ENCODE measurements at places on chromosomes 7 and 10.

- DNase-seq: no peak
Observed at GRCh38 chr10:79349072-79349491, 1.8 kb downstream of the PPIF start.

DNA sequence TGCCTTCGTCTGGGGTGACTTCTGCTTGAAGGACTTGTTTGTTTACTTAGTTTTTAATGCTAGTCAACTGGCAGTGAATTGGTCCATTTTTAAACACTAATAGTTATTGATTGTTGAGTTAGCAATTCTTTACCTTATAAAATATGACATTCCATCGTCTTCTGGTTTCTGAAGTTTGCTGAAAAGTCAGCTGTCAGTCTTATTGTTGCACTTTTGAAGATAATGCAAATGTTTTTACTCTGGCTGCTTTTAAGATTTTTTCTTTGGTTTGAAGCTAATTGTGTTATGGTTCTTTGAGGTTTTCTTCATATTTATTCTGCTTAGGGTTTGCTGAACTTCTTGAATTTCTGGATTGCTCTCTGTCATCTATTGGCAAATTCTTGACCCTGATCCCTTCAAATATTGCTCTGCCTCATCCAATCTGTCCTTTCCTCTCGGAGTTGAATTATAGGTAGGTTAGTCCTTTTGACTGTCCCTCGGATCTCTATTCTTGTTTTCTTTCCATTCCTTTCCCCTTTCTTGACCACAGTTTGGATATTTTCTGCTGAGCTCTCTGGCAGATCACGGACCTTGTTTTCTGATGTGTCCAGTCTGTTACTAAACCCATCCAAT is 24.2 kb downstream of the MGMT start:
- no peak for DNase-seq

- DNase-seq: no peak
Observed at GRCh38 chr10:59991661-59992060, 85.3 kb upstream of the CCDC6 start.

DNA sequence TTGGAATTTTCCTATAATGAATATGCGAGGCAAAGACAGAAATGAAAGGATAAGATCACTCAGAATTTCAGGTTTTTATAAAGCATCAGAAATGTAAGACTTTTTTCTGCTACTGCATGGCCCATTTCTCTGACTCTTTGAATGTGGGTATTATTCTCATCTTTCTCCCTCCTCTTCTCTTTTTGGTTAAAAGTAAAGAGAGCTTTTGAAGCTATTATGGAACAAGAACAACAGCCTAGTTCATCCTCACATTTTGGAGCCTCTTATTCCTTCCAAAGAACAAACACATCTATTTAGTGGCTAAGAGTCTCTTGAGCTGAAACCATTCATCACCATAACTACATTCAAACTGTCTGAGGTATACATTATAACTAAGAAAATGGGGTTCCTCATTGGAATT is 19.4 kb upstream of the ATRNL1 start:
- no peak for DNase-seq

GRCh38 chr7:67738958-67739357 is 742.3 kb downstream of the TYW1 start:
- DNase-seq: no peak

DNA sequence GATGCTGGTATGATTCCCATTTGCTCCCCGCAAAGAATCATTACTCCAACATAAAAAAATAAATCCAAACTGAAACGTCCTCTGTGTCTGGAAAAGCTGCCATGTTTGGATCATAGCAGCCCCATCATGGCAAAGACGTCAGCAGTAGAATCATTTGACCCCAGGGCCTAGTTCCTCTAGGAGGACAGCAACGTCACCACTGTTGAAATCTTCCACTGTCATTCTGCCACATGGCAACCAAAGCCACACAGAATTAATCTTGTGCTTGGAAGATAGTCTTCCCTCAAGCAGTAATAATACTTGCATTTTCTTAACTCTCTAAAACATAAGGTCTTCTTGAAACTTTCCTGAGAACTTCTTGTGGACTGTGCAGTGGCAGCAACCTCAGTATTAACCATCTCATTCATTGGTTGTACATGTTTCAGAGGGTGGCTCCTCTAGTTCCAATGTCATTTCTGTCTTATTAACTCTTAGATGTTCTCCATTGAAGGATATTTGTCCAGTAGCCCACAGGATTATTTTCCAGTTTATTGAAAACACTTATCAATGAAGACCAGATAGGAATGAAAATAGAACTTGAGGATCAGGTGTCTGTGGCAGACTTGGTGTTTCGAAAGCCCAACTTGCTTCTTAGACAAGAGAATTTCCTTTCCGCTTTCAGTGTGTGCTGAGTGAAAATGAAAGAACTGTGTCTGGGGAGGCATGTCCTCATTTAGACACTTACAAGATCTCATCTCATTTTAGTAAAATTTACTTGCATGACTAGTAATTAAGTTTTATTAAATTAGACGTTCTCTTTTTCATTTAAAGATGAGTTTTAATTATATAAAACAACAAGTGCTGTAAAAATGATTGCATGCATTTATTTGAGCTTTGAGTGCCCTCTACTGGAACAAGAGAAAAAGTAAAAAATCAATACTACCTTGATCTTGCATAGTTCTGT is 28.9 kb upstream of the INHBA start:
- DNase-seq: no peak

DNA sequence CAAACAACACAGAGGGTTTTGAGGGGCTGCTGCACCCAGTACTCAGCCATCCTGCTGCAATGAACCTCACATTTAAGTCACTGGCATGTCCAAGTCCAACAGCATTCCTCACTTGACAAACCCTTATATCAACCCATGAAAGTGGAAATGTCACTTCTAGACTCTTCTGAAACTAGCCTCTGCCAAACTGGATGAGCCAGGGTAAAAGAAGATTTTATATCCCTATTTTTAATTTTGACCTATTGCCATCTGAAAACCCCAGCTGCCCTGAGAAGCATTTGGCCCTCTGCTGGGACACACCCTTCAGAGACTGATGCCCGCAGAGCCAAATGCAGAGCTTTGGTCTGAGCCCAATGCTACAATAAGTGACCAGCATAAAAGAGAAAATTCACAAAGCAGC is 201.1 kb downstream of the ANK3 start:
- no peak for DNase-seq

DNA sequence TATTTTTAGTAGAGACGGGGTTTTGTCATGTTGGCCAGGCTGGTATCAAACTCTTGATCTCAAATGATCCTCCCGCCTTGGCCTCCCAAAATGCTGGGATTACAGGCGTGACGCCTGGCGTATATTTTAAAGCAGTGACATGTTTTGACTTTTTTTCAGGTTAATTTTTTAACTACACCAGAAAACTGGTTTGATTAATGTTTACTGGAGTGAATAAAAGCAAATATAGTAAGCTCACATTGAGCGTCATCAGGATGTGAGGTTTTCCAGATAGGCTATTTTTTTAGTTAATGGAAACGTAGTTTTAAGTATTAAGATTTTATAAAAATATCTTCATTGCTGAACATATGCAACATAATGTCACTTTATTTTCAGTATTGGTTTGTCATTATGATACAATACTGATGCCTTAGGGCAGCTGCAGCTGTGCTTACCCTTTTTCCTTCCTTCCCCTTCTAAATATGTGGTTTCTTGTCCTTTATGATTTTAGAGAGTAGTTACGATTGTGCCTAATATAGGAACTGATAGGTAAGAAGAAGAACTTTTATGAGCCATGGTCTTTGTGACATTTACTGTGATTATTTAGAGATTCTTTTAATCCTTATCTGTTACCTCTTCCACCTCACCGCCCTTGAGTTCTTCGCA is 37.3 kb downstream of the TMEM60 start:
- DNase-seq: no peak

DNA sequence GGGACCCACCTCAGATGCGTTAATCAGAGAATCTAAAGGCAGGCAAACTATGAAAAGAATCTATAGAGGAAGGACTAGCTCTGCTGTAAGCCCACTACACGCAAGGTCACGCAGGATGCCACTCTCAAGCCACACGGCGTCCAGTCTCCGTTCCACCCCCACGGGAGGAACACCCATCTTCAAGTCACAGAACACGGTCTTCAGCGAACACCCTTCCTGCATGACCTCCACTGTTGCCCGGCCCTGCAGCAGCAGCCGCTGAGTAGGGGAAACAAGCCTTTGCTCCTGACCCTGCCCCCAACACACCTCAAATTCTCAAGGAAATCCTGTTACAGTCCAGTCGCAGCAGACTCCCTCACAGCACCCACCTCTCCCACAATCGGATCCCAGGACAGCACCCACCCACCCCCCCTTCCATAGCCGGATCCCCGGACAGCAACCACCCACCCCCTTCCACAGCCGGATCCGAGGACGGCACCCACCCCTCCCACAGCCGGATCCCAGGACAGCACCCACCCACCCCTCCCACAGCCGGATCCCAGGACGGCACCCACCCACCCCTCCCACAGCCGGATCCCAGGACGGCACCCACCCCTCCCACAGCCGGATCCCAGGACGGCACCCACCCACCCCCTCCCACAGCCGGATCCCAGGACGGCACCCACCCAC is 133.7 kb downstream of the DIP2C start:
- no peak for DNase-seq

DNA sequence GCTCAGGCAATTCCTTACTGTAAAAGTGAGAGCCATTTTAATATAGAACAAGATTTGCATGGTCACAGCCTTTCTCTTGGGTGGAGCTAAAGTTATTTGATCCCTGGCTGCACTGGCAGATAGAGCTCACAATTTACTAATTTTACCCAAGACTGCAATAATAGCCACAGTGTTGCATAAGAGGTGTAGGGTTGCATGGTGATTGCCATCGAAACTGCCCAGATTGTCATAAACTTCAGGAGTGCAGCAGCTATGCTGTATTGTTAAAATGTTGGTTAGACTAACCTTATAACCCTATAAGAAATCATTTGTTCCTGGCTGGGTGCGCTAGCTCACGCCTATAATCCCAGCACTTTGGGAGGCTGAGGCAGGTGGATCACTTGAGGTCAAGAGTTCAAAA is 50.0 kb downstream of the VCL start:
- DNase-seq: no peak

DNA sequence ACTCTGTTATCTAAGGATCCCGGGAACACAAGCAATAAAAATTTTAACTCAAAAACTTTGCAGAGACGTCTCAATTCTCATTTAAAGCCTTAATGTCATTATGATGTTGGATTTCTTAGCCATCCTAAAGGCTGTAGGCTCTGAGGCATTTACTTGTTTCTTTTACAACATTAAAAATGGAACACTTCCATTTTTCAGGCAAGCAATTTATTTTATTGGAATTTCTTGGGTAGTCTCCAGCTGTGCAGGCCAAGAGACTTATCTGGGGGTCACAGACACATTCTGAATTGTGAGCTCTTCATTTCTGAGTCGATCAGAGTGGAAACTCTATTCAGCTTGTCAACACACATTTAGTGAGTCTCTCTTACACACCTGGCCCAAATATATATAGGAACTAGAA is 48.0 kb upstream of the KIF5B start:
- no peak for DNase-seq

- no peak for DNase-seq
Observed at GRCh38 chr7:130909881-130910672, 176.1 kb upstream of the KLF14 start.

DNA sequence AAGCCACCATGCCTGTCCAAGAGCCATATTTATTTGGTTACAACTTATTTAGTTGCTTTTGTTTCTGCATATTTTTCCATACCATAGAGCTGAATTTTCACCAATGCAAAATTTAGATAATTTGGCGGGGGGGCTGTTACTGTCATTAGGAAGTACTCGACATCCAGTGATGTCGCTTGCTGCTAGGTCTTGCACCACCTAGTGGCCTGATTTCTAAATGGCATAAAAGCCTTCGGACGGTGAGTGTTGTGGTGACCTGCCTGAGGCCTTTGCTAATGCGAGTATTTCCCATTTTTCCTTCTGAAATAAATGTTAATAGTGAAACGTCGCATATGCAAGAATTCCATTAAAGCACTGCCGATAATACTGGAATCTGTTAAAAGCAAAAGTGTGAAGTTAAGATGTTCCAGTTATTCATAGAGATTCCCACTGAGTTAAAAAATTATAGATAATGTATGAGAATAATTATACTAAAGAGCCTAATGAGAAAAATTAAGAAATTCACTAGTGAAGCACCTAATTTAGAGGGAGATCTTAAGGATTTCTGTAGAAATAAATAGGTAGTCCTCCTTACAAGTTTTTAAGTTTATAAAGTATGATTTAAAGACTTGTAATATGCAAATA is 86.1 kb upstream of the DNAJB6 start:
- no peak for DNase-seq

DNA sequence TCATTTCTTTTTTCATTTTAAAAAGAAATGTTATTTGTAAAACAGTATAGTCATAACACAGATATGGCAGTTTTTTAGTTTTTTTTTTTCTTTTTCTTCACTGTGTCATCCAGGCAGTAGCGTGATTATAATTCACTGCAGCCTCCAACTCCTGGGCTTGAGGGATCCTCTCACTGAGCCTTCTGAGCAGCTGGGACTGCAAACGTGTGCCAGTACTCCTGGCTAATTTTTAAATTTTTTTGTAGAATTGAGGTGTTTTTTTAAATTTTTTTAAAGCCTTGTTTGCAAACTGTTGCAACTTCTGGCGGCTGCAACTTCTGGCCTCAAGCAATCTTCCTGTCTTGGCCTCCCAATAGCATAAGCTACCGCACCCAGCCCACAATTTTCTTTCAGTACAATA is 63.0 kb downstream of the HELLS start:
- DNase-seq: no peak

- no peak for DNase-seq
Observed at GRCh38 chr7:24907311-24907886, 72.6 kb downstream of the OSBPL3 start.

DNA sequence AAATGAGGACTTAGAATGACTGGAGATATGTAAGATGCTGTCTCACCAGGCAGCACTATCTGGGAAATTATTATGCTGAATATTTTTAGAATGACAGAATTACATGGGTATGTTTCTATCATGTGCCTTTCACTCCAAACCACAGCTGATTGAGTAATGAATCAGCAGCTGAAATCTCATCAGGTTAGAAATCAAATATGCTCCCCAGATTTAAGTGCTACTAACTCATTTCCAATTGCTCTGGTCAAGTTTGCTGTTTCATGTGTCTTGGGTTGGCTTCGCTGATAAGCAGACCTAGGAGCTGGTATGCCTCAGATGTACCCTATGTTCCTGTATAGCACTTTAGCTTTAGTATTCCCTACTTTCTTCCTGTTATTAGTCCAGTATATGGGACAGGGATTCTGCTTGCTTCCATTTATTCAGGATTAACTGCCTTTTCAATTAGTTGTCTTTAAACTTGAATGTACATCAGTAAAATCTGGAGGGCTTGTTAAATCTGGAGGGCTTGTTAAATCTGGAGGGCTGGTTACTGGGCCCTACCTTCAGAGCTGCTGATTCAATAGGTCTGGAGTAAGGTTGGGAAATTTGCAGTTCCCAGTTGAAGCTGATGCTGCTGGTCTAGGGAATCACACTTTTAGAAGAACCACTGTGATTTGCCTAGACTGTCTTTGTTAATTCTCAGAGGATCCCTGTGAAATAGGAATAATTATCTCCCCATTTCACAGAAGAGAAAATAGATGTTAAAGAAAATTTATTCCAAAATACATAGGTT is 172.9 kb downstream of the DKK1 start:
- DNase-seq: no peak

- no peak for DNase-seq
Observed at GRCh38 chr10:15137636-15138035, 30.9 kb downstream of the NMT2 start.

All from T-helper 17 cell (primary cell).